ENCODE measurements at places on chromosomes 3 and 15. TPM values are rescaled to one million over a fixed set of nuclear protein-coding genes. Genes with fewer than 3 reads are reported as not detected.

The FRMD5 gene
- not detected for total RNA-seq

The PCLAF gene
- 0.39 TPM for total RNA-seq

The SLC28A1 gene
- total RNA-seq = not detected

The KNSTRN gene
- total RNA-seq = 8.8 TPM

The SLC27A2 gene
- 0.61 TPM for total RNA-seq

The SPTSSB gene
- total RNA-seq = not detected

The GCNT3 gene
- total RNA-seq = not detected

GRCh38 chr15:38864827-38865581 lies 300.4 kb upstream of the RASGRP1 start:
- DNase-seq = no peak

GRCh38 chr3:139113993-139114375 lies 69.3 kb upstream of the PRR23C start:
- no peak for DNase-seq

DNA sequence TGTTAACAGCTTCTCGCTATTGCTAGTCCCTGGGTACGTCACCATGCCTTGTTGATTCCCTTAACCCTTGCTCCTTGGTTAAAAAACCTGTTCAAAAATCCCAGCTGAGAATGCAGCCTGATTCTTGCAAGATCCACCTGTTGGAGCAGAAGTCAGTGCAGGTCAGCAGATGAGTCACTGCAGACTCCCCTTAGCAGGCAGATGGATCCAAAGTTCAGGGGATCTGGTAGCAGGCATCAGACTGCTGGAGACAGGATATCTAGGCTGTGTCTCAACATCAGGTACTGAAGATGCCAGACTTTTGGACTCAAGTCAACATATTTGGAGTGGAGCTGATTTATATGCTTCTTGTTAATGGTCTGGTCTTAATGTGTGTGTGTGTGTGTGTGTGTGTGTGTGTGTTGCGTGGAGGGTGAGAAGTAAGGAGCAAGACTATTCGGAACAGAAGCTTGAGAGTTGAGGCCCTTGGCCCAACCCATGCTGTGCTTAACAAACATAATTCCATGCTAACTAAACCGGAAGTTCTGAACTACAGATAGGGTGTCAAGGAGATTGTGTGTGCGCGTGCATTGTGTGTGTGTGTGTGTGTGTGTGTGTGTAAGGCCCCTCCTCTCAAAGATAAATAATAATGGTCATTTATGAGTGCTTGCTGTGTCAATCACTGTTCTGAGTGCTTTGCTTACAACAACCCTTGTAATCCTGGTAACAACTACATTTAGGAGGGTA lies 1.0 kb upstream of the C3orf52 start:
- no peak for DNase-seq

- DNase-seq = no peak
These were observed at the start of gene ZBTB47 for GRCh38 chr3:42653560-42654330. Gene ZBTB47, plus strand, starts transcription at chr3:42653697. Its CDS starts 4,659 bp downstream, at chr3:42658356.

DNA sequence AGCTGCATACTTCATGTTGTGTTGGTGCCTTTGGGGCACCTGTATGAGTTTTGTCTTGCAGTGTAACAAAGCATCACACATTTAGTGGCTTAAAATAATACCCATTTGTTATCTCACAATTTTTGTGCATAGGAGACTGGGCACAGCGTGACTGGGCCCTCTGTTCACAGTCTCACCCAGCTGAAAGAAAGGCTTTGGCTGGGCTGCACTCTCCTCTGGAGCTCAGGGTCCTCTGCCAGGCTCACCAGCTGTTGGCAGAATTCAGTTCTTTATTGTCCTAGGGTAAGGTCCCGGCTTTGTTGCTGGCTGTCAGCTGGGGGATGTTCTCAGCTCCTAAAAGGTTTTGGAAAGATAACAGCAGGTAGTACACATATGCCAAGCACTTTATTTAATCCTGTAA lies 263.3 kb downstream of the CLSTN2 start:
- DNase-seq = no peak

All from CD4-positive, alpha-beta memory T cell (primary cell).